ENCODE measurements at places on chromosomes 3 and 15.

DNA sequence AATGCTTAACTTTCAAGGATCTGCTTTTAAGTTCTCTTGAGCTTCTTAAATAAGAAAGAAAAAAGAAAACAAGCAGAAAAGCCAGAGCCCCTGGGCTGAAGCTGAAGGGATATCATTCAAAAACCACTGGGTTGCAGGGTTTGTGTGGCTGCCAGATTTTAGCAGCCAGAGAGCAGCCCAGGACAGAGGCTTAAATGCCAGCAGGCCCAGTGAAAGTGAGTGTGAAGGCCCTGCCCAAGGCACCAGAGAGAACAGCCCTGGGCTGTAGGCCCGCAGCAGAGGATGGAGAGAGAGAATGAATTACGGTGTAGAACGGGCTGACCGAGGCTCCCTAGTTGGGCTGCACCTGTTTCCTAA, 106.3 kb upstream of the BOC start:
- DNase-seq = no peak

DNA sequence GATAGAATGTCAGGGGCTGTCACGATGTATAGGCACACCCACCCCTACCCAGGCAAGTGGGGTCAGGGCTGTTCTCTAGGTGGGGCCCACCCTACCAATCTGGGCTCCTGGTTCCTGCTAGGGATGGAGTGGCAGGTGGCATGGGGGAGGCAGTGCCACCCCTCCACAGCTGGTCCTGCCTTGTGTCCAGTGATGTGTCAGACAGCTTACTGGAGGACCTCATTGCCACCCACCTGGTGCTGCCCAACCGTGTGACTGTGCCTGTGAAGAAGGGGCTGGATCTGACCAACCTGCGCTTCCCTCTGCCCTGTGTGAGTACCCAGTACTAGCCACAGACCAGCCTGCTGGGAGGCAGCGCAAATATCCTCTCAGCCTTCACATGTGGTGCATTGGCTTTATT, 27.5 kb downstream of the ESYT3 start:
- no peak for DNase-seq

DNA sequence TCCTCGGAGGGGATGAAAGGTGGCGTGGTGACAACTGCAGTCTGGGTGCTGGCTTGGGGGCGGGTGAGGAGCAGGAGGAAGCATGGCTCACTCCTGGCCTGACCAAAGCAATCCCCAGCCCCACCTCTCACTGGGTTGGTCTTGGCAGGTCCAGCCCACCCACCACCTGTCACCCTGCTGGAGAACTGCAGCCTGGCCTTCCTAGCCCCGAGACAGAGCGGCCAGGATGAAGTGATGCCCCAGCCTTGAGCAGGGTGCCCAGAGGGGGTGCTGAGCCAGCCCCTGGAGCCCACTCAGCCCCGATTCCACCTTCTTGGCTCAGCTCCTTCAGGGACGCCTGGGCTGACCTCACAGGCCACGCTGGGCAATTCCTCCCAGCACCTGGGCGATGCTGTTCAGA, 89.9 kb downstream of the IQSEC1 start:
- DNase-seq = no peak

DNA sequence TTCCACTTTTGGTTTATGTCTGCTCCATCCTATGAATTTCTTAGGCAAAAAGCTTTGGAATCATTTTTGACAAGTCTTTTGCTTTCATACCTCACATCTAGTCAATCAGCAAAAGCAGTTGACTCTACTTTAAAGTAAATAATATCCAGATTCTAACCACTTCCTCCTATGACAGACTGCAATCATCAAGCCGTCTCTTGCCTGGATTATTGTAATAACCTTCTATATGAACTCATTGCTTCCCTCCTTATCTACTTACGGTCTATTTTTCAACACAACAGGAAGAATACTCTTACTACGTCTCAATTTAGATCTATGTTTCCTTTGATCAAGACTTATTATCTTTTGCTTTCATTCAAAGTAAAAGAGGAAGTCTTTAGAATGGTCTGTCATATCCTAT, 20.7 kb downstream of the CLDN1 start:
- no peak for DNase-seq

- DNase-seq = no peak
Measured at GRCh38 chr15:90159213-90159612, 41.9 kb upstream of the SEMA4B start.

- no peak for DNase-seq
Measured at GRCh38 chr3:130700541-130700940, 46.1 kb downstream of the PIK3R4 start.

DNA sequence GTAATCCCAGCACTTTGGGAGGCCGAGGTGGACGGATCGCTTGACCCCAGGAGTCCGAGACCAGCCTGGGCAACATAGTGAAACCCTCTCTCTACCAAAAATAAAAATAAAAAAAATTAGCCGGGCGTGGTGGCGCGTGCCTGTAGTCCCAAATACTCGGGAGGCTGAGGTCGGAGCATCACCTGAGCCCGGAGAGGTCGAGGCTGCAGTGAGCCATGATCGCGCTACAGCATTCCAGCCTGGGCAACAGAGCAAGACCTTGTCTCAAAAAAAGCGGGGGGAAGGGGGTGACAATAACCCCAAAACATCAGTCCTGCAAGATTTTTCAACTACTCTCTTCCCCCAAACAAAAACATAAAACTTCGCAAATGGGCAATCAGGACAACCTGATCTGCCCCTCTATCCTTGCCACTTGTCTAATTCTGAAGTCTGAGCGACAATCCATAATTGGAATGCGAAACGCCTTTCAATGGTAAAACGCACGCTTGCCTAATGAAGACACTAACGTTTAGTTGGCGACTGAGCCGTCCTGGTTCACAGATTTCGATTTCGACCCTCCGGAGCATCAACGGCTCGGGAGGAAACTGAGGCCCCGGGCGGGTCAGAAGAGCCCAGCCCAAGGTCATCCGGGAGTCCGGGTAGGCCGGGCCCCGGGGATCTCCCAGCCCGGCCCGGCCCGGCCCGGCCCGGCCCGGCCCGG, 868 bp downstream of the BTBD1 start:
- no peak for DNase-seq

DNA sequence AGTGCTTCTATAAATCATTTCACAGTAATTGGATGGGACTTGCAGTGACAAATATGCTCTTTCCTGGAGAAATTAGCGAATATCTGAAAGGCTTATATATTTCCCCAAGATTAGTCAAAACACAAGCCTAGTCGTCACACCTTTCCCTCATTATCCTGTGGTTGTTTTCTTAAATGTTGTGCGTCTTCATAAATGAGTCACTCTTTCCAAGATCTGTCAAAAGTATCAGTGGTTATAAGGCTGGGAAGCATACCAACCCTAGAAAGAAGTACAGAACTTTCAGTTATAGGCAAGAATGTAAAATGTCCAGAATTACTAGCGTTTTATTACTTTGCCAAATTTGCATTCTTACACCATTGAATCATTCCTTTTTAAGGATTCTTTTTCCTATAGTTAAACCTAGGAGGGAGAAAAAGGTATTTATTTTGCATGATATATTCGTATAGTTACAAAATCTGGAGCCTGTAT, 33.6 kb downstream of the TMEM212 start:
- DNase-seq = peak; percentile 62

- peak; percentile 66 for DNase-seq
Measured at GRCh38 chr3:112056451-112056929, 22.0 kb downstream of the TMPRSS7 start.

GRCh38 chr15:85063088-85063487, 81.4 kb downstream of the PDE8A start:
- no peak for DNase-seq

GRCh38 chr3:31959251-31959650, 21.8 kb downstream of the OSBPL10 start:
- DNase-seq = no peak

- no peak for DNase-seq
Measured at GRCh38 chr15:87746333-87746732, 510.2 kb downstream of the NTRK3 start.

- no peak for DNase-seq
Measured at GRCh38 chr3:103684904-103685303, 1250.1 kb downstream of the ZPLD1 start.

DNA sequence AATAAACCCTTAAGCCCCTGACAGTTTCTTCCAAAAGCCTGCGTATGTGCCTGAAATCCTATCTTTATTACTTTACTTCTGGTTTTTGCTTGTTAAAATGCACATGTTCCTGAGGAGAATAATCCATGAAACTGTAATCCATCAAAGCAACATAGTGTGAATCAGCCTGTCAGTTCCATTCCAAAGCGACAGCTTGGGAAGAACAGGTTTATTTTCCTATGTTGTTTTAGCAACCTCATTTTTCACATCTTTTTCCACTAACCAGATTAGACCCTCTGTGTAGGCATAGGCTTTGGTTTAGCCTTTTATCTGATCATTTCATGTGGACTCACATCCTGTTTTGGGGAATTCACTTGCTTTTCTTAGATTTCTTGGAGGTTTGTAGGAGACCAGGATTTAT, 988.0 kb downstream of the SQOR start:
- no peak for DNase-seq

DNA sequence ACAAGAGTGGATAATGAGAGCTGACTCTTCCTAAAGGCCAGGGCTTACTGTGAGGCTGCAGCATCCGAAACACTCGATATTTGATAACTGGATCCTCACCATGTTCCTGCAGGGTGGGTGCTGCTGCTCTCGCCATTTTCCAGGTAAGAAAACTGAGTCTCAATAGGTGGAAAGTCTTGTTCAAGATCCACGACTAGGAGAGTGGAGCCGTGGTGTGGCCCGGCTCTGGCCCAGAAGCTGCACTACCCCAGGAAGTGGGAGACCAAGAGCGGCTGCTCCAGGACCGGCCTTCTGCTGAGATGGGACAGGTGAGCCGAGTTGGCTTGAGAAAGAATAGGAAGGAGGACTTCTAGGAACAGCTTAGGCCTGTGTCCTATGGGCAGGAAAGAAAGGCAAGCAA, 121.6 kb downstream of the SMAD6 start:
- DNase-seq = no peak

- no peak for DNase-seq
Measured at GRCh38 chr15:68114840-68115239, 60.7 kb downstream of the PIAS1 start.

DNA sequence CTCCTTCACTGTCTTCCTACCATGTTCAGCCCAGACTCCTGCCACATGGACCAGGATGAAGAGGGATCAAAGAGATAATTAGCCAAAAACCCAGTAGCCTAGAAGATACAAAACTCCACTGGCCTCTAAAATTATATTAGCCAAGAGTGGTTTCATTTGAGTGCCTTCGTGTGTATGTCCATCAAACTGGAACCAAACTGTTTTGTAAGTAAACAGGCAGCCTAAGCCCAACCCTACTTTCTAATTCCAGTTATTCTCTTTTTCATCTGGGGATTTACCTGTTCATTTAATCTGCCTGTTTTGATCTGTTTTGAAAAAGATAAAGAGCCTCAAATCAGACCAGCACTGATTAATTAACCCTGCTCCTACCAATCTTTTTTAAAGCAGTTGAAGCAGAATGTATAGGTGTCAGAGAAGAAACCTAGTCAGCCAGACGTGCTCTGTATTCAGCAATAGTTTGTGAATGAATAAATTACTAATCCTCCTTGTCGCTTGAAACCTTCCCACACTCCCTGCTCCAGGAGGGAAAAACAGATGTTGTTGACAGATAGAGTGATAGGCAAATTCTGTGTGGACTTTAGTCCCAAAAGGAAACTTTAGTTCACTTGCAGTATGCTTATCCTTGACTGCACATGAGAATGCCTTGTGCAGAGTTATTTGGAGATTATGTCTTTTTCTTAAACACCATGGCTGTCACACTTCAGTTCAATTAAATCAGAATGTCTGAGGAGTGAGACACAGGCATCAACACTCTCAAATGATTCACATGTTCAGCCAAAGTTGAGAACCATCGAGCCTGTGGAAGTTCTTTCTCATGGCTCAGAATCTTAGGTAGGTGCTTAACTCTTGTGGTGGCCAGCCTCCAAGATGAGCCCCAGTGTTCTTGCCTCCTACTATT, 55.5 kb upstream of the ZBED2 start:
- DNase-seq = no peak

DNA sequence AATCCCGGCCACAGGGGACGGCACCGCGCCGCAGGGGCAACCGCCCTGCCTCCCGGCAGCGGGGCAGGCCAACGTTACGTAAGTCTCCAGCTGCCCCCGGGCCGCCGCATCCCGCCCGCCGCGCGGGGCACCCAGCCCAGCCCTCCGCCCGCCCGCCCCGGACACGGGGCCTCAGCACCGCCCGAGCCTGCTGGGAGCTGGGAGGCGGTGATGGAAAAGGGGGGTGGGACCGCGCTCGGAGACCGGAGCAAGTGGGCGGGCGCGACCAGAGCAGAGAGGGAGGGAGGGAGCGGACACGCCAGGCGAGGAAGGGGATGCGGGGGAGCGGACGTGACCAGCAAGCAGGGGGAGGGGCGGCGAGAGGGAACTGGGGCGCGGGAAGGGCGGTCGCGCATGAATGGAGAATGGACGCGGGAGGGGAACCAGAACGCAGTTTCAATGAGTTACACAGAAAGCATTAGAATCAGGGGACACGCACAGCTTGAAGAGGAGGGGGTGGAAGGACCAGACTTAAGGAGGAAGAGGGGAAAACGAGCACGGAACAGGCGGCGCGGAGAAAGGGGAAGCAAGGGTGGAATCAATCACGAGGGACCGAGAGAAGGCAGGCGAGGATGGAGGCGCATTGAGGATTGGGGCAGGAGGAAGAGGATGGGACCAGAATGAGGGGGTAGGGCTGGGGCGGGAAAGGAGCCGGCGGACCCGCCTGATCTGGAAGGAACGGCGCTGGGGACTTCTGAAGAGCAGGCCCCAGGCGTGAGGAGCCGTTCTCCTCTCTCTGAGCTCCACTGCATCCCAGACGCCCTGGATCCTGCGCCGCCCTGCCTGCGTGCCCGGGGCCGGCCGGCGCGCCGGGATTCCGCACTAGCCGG, 559 bp downstream of the PKM start:
- peak; percentile 91 for DNase-seq

- no peak for DNase-seq
Measured at GRCh38 chr3:197408177-197408957, 110.0 kb upstream of the DLG1 start.

DNA sequence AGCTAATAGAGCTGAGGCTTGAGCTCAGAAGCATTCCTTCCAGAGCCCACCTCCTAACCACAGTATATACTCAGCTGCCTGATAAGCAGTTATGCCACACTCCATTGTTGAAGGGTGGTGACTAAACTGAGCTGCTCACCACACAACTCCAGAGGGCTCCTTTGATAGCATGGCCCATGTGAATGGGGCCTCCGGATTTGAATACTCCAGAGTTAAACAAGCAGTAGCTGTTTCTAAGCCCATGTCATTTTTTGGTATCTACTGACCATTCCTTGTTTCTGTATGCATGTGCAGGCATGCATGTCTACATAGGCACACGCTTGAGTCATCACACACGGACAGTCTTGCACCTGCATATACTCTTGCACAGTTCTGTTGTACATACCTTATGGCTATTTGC, 28.9 kb downstream of the IGSF10 start:
- no peak for DNase-seq

All from activated CD4-positive, alpha-beta T cell treated with anti-CD3 and anti-CD28 coated beads, Interleukin-2, amount 50 U/mL, for 16 hours (primary cell).